ENCODE measurements at places on chromosomes 2 and 18.

DNA sequence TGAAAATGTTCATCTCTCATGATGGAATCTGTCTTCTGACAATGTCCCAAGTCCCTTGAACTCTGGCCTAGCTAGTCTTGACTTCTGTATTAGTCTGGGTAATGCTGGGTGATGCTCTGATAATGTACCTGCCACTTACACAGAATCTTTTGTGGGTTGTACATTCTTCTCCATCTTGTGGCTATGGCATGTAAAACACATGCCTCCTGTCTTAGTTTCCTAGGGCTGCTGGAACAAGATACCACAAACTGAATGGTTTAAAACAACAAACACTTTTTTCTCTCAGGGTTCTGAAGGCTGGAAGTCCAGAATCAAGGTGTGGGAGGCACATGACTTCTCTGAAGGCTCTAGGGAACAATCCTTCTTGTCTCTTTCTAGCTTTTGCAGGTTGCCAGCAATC lies 57.1 kb downstream of the RAPGEF4 start:
- DNase-seq: no peak

- DNase-seq: no peak
Observed at GRCh38 chr2:30978854-30979253, 159.4 kb downstream of the GALNT14 start.

DNA sequence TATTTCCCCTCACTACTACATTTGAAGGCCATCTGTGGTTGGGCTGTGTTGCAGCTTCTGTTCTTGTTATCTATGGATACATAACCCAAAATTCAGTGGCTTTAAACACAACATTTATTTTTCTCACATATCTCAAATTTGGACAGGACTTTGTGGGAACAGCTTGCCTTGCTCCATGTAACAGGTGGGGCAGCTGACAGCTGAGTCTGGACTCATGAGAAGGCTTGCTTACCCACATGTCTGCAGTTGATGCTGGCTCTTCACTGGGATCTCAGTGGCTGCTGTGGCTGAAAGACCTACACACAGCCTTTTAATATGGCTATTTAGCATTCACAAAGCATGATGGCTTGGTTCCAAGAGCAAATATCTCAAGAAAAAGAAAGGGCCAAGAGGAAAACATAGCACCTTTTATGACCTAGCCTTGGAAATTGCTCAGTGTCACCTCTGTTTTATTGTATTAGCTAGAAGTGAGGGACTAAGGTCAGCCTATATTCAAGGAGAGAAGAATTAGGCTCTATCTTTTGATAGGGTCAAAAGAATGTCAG lies 296.8 kb upstream of the ZNF521 start:
- no peak for DNase-seq

- no peak for DNase-seq
Observed at GRCh38 chr2:65655000-65655399, 222.6 kb upstream of the SPRED2 start.

DNA sequence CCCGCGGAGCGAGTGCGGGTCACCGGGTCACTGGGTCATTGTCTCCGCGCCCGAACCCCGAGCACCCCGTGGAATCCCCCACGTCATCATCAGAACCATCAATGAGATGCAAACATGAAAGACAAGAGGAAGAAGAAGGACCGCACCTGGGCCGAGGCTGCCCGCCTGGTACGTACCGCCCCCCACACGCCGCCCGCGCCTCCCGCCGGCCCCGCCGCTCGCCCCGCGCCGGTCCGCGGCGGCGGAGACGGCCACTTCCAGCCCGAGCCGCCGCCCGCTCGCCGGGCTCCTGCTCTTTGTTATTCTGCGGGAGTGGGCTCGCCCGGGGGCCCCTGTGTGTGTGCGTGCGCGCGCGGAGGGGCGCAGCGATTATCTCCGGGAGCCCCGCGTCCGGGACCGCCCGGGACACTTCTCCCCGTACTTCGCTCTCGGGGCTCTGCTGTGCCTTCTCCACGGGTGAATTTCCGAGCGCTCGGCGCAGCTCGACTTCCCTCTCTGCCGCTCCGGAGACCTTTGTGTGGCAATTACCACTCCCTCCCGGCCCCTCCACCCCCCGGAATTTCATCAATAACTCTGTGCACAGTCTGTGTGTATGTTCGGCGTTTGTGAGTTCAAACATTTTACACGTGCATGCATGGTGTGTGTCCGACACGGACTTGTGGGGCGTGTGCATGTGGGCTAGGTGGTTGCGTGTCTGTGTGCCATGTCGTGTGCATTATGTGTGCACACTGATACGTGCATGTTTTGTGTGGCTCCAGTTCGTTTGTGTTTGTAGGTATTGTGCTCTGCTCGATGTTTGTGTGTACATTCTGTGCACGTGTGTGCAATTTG lies 714 bp downstream of the ASXL3 start:
- no peak for DNase-seq

DNA sequence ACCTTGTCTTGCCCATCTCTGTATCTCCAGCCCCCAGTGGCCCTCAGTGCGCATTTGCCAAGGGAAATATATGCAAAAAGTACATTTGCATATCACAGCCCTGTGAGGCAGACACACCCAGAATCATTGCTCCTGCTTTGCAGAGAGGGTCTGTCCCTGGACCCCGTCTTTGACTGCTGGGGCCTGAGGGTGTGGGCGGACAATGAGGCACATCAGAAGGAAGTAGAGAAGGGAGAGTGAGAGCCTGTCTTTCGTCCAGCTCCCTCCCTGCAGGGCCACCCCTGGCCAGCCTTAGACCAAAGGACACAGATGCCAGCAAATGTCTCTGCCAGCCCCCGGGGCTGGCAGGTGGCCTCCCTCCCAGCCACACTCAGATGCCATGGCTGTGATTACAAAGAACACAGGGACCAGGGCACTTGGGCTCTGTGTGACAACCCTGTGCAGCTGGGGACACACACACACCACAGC lies 516.2 kb upstream of the MYT1L start:
- DNase-seq: no peak

DNA sequence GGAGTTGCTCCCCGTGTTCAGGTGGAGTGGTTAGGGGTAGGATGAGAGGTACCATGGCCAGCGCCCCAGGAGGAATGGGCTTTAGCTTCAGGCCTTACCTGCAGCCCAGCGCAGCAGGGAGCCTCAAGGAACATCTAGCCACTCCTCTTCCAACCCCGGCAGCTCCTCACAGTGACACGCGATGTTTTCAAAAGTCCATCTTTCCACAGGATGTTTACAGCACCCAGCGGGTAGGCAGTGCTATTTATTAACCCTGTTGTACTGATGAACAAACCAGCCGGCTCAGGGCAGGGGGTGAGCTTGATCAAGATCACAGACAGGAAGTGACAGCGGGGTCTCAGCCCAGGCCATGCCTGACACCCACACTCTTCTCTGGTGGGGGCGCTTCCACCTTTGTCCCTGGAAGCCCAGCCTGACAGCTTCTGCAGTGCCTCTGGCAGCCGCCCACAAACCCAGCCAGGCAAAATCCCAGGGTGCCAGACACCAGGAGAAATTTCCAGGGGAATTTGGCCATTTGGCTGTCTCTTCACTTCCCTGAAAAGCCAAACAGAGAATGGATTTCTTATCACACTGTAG lies 18.4 kb upstream of the PRLH start:
- DNase-seq: no peak

DNA sequence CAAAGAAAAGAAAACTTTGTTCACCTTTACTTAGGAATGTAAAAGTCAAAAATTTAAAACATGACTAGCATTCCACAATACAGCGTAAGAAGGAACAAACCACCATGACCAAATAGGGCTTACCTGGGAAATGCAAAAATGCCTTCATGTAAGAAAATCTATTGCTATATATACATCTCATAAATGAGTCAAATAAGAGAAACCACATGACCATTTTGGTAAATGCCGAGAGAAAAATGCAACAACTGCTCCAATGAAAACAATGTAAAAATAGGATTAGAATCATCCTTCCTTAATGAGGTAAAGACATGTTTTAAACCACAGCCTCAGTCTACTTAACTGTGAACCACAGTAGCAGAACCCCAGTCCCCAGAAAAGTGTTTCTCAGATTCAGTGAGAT lies 49.4 kb downstream of the TGOLN2 start:
- no peak for DNase-seq

DNA sequence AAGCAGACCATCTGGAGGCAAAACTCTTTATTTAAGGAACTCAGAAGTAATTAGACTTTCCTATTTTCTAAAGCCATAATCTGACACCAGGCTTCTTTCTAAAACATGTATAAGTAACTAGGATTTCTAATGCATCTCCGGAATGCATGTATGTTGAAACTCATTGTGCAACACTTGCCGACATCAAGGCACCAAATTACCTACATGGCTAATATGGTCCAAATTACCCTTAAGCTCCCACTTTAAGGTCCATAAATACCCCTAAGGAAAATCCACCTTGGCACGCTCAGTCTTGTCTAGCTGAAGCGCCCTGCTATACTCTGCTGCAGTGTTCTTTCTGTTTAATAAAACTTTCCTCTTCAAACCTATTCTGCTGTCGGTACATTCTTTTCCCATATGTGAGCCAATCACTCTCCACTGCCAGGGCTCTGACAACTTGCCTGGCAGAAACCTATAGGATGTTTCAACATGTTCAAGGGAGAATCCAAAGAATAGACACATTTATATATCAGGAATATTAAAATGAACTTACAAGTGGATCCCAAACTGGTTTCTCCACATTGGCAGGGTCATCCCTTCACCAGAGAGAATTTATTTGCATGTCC lies 171.9 kb downstream of the GALNT1 start:
- DNase-seq: no peak

GRCh38 chr2:95268211-95269035 lies 5.8 kb upstream of the PROM2 start:
- no peak for DNase-seq

DNA sequence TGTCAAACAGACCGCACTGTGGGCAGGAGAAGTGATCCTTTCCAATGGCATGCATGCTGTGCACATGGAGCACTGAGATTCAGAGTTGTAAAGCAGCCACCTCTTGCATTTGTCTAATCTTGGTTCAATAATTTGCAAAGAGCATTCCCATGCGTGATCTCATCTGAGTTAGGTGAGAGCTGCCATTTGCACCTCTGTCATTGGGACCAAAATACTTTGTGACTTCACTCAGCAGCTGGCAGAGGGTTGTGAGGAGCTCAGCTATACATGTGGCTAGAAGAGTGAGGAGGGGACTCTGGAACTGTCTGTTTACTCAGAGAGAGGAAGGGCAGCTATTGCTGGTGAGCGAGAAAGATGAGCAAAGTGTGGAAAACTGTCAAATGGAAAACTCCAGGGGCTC lies 265.1 kb upstream of the TNP1 start:
- no peak for DNase-seq

DNA sequence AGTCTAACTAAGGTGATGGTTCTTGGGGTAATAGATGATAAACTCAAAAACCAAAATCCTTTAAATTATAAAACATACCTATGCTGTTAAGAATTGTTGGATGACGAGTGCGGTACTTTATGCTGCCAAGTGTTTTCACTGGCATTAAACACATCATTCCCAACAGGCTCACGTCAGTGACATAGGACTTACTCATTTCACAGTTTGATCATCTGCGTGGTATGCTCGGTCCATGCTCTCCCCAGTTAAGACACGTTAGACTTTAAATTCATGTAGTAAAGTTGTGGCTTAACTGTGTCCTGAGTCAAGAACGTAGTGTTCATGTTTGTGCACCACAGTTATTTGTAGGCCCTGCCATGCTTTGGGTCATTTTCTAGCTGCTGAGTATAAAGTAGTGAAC lies 125.6 kb upstream of the MYT1L start:
- DNase-seq: no peak

DNA sequence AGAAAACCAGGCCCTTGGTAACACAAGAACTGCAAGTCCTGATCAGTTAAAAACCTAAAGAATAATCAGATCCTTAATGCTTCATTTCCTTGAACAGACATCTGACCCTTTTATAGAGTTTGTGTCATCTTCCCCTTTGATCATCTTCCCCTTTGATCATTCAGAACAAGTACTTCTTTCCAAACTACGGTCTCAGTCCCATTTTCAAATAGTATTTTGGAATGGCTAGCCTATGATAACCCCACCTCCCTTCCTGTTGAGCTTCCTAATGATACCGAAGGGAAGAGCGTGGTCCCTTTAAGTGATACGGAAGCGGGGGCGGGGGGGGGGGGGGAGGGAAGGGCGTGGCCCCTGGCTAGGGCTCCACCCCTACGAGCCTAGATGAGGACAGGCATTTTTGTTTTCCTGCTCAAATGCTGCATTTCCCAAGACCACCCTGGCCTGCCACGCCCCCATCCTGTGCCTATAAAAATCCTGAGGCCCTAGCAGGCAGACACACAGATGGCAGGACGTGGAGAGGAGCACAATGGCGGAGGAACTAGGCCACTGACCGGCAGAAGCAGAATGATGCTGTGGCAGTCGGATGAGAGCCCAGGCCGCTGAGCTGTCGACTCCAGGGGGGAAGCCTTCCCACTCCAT lies 24.1 kb upstream of the CHRNA1 start:
- DNase-seq: no peak

DNA sequence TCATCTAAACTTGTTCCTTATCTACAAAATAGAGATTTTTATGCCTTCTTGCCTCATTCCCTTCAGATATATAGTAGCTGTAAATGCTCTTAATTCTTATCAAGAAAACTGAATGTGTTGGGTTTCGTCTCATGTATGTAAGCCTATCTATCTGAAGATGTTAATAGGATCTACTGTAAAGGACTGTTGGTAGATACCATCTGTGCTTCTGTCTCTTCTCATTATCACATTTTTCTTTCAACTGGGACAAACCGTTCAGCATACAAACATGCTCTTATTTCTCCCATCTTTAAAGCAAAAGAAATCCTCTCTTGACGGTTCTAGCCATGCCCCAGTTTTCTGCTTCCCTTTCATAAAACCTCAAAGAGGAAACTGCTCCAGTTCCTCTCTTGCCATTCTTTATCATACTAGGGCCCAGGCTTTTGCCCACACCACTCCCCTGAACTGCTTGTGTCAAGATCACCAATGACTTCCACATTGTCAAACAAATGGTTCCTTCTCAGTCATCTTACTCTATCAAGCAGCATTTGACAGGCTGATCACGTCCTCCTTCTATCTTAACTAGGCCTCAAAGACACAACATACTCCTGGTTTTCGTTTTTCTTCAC lies 88.7 kb downstream of the ARHGEF33 start:
- no peak for DNase-seq
